Activated naive CD4-positive, alpha-beta T cell (primary cell): ENCODE measurements at places on chromosomes 2 and 18.

DNA sequence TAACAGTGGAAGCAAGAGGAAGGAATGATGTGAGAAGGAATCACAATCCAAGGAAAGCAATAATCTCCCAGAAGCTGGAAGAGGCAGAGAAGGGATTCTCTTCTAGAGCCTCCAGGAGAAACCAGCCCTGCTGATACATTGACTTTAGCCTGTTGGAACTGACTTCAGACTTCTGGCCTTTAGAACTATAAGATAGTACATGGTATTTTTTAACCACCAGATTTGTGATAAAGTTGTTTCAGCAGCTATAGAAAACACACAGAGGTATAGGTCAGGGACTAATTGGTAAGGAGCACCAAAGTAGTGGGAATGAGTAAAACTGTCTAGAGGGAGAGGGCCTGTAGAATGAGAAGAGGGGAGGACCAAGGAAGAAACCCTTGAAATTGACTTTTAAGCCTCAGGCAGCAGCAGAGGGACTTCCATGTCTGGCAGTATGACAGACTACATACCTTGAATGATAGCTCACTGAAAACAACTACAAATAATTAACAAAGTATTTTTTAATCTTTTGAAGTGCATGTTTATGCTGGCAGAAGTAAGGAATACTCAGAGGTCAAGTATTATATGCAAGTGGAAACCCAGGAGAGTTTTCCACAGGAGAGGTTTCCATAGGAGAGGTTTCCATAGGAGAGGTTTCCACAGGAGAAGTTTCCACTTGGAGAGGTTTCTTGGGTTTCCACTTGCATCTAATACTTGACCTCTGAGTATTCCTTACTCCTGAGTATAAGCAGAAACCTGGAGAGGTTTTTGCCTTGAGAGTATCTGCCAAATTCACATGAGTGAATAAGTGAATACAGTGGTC is 33.8 kb upstream of the TMEM17 start:
- DNase-seq, result no peak

DNA sequence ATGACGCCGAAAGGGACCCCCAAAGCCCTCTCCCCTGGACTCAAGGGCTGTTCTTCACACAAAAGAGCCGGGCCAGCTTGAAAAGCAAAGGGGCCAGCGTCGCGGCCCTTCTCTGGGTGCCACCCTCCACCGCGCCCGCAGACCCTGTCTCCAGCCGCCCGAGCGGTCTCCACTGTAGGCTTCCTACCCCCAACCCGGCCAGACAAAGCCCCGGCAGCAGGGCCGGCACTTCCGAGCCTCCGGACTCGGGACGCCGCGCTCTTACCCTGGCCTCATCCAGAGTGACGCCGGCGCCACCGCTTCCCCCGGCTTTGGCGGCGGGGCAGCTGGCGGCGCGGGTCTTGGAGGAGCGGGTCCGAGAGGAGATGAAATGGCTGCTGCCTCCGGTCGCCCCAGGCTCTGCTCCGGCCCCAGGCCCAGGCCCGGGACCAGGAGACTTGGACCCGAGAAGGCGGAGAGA is 603 bp downstream of the ATAD2B start:
- DNase-seq, result no peak

DNA sequence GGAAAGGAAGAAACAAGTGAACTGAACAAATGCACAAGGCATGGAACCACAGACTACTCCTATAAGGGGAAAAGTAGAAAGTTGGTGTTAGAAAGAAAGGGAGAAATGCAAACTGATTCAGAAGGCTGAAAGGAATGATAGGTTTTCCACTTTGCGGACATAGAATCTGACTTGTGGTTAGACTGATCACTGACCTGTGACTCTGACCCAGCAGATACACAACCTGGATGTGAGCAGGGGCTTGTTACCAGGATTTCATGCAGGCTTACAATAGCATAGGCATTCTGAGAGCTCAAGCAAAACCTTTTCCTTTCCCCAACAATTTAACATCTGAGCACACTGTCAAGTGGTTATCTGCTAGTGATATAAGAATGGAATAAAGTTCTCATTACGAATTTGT is 237.0 kb upstream of the CDH20 start:
- DNase-seq, result no peak

GRCh38 chr2:9752441-9753275 is 90.6 kb upstream of the TAF1B start:
- peak; percentile 11 for DNase-seq

- DNase-seq, result no peak
These were observed 88.4 kb downstream of the UGGT1 start for GRCh38 chr2:128179461-128179755.

- no peak for DNase-seq
These were observed 316.9 kb downstream of the CDH2 start for GRCh38 chr18:27860011-27860410.

DNA sequence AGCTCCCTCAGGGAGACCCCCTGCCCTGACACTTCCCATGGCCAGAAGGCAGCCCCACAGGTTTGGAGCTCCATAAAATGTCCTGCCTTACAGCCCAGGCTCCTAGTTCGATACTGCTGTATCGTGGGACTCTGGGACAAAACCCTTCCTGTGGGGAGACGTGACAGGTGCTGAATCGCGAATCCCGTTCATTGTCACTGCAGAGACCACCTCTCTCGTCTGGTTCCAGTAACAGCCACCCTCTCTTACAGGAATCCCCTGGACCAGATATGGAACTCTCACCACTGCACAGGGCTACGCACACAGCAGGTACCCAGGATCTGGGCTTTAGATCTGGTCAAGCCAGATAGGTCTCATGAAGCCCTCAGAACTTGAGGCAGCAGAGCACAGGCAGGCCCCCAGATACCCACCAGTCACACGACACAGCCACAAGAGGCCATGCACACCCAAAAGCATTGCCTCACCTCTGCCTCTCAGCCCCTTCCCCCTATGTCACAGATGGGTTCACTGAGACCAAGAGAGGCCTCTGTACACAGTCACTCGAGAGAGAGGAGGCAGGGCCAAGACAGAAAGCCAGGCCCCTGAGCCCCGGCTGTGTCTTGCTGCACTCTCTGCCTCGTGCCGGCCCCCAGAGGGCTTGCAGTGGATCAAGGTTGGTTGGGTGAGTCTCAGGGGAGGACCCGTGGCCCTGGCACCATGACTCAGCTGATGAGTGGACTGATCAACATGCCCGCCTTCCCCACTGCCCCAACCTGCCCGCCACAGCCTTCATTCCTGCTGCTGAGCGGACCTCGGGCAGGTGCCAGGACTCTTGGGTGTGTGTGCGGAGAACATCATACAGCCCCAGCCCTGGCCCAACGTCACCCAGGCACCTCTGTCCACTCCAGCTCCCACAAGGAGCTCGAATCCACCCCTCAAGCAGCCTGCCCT is 7.6 kb downstream of the SDC1 start:
- DNase-seq, result no peak

DNA sequence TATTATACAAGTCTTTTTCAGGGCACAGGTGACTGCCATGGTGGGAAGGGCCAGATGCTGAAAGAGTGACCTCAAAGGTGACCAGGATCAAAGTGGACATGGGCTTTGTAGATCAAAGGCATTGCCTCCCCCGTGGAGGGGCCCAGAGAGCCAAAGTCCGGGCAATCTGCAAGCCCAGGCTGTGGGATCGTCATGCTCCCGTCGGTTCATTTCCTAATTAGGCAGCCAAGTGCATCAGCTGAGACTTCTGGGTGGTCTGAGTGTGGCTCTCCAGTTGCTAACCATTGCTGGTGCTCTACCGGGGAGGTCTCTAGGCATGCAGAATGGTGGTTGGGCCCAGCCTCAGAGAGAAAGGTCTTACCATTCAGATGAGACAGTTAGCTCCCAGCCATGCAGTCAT is 61.6 kb downstream of the TRIB2 start:
- no peak for DNase-seq

- no peak for DNase-seq
These were observed 328.6 kb downstream of the CNTNAP5 start for GRCh38 chr2:124353656-124354055.

DNA sequence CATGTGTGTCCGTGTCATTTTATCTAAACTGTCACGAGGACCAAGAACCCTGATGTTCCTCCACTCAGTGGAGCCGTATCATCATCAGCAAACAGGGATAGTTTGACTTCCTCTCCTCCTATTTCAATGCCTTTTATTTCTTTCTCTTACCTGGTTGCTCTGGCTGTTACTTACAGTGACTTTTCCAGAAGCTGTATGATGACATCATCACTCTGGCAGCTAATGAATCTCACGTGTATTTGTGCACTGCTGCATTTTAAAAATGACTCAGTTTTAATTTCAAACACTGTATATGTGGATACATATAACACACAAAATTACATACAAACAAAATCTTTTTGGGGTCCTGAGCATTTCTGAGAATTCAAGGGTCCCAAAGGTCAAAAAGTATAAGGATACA is 481.4 kb downstream of the CDH2 start:
- no peak for DNase-seq

DNA sequence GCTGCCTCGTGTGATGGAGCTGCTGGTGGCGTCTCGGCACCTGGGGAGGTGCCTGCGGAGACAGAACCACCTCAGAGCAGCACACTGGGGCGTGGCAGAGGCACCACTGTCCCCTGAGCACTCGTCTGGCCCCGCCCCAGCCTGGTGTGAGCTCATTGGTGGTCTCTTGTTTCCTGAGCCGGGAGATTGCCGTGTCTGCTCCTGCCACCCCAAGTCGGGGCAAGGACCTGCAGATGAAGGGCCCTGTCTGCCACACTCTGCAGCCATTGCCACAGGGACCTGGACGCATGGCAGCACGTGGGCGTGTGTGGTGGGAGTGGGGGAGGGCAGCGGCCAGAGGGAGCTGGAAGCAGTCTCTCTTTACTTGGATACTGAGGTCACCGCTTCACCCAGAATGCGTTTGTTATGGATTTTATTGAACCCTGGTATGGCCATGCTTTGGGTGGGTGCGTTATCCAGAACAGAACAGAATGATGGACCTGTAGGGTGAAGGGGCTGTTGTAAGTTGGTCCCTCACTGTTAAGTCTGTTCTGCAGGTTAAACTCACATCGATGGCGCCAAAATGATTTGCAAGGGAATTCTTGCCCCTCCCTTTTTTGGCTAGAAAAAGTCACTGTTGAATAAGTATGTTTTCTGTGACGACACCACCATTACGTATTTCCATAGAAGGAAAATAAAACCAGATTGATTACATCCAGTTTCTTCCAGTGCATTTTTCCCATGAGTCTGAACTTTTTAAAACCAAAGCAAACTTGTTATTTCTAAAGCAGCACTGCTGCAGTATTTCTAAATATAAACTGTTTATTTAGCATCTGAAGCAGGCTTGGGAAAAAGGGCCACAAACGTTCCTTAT is 92.0 kb downstream of the USP40 start:
- no peak for DNase-seq

- DNase-seq, result no peak
These were observed 87.7 kb upstream of the LYPD1 start for GRCh38 chr2:132757676-132758075.

DNA sequence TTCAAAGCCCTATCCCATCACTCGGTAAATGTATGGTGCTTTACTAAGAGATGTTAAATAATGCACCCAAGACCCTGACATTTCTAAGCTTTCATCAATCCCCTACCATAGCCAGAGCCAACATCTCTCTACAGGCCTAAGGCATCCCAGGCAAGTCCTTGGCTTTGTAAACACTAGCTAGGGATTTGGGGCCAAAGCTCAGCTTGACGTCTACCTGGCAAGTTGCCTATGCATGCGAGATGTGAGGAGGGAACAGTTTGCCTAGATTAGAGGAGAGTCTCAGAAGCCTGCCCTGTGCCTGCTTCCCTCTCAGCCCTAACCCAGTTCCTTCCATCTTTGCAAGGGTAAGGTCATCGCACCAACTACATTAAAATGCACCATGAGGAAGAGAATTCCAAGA is 221.5 kb upstream of the NCKAP5 start:
- DNase-seq, result no peak
